ENCODE measurements at places on chromosomes 12 and 14.

- no peak for DNase-seq
These were observed 922 bp downstream of the PTPRR start for GRCh38 chr12:70919597-70920035.

GRCh38 chr12:109540526-109541412, 32.5 kb downstream of the MMAB start:
- no peak for DNase-seq

DNA sequence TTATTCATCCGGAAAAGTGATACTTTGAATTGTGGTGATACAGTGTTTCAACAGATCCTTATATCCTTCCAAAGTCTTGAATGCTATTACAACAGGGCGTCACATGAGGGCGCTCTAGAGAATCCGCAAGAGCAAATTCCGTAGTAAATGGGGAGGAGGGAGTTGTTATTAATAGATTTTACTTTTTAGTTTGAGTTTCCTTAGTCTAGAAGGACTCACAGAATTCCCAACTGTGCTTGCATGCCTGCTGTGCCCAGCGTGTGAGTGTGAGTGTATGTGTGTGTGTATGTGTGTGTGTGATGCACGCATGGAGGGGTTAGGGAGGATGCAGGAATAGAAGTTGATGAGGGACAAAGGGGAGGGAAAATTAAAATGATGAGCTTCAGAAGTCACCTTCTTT, 375.3 kb downstream of the C12orf75 start:
- no peak for DNase-seq

GRCh38 chr12:65495233-65495632, 216.8 kb downstream of the MSRB3 start:
- no peak for DNase-seq

DNA sequence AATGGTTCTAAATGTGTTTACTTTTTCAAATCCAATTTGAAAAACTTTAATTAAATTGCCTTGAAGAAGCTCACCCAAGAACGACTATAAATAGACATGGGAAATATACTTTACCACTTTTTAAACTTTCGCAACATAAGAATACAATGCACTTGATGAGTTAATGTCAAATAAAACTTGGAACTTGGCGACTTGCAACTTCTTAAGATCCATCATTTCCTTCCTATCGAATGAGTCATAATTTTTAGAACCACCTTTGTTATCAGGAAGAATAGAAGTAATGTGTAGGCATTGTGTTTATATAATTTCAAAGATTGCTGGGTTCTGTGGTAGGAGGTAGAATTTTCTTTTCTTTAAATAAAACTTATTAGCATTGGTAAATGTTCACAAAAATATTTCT, 1417.4 kb upstream of the FLRT2 start:
- DNase-seq: no peak

DNA sequence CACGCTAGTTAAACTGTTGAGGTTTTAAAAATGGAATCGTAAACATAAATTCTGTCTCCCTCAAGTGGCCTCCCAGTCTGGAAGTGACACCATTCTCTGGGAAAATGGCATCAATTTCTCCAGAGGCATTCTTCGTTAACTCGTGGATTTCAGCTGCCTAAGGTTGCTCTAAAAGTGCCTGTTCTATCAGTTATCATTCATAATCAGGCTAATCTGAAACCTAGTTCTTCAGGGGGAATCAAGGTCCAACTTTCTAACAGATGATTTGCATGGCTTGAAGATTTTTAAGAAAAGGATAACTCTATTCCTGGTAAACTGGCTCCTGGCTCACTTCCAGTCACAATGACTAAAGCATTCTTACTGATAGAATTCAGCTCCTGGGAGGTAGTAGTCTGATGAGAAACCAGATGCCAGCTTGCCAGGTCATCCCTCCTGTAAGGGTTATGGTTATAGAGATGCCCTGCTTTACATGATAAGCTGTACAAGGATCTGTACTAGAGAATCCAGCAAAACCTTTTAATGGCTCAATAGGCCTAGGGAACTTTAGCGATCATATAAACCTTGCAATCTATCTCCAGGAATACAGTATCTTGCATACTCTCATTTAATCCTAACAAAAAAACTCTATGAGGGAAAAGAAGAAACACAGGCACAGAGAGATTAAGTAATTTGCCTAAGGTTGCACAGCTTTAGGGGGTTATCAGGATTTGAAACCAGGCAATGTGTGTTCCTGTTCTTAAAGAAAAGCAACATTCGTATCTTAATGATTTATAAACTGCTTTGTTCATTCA, 1.5 kb downstream of the L3HYPDH start:
- no peak for DNase-seq

DNA sequence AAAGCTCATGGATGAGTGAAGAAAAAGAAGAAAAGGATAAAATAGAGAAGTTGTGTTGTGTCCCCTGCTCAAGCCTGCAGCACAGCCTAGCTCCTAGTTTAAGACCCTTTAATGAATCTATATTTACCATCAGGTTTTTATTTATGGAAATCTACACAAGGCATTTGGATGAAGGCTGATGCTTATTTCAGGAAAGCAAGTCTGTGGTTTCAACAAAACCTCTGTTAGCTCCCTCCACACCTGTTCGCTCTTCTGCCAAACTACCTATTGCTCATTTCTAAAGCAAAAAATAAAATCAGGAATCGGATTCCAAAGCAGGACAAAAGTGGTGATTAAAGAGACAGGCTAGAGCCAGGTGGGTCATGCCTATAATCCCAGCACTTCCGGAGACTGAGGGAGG, 18.9 kb upstream of the MAP3K9 start:
- DNase-seq: no peak

DNA sequence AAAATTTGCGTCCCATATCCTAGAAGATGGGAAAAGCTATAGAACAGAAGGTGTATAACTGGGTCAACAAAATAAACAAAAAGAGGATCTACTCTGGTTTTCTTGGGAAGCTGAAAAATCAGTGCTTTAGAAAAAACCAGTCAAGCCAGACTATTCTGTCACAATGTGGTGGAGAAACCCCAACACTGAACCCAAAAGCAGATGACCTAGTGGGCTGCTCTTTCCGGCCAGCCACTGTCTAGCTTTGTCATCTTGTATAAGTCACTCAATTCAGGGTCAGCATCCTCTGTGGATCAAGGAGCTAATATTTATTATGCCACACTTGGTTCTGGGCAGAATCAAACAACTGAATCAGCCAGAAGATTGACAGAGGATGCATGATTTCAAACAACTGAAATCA, 26.6 kb upstream of the TMCC3 start:
- DNase-seq: no peak

- no peak for DNase-seq
These were observed 124.9 kb downstream of the DACT1 start for GRCh38 chr14:58762629-58763028.

DNA sequence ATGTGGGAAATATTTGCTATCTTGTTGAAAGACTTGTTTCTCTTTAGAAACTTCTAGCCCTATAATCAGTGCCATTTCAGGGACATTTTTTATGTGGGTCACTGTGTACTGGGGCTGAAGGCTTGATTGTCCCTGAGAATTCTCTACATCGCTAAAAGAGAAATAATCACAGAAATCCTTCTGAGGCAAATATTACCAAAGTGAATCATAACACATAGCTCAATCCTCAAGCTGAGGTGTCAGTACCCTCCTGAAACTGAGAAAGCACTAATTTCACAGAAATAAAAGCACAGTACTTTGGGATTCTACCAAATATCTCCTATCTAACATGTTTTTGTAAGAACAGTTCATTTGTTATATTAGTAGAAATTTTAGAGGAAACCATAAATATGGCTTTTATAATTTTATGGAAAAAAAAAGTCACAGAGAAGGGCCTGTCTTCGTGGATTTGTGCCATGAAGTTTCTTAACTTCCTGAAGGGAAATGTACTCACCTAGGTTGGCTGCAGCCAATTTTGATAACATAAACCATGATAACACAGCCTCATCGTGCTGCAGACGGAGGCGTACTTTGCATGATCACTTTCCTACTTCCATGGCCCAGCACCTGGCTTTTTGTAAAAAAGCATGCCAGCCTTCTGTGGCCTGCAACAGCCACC, 163.7 kb upstream of the HIF1A start:
- no peak for DNase-seq
